Activated CD4-positive, alpha-beta T cell treated with anti-CD3 and anti-CD28 coated beads for 4 hours (primary cell): ENCODE measurements at places on chromosomes 16 and 17.

DNA sequence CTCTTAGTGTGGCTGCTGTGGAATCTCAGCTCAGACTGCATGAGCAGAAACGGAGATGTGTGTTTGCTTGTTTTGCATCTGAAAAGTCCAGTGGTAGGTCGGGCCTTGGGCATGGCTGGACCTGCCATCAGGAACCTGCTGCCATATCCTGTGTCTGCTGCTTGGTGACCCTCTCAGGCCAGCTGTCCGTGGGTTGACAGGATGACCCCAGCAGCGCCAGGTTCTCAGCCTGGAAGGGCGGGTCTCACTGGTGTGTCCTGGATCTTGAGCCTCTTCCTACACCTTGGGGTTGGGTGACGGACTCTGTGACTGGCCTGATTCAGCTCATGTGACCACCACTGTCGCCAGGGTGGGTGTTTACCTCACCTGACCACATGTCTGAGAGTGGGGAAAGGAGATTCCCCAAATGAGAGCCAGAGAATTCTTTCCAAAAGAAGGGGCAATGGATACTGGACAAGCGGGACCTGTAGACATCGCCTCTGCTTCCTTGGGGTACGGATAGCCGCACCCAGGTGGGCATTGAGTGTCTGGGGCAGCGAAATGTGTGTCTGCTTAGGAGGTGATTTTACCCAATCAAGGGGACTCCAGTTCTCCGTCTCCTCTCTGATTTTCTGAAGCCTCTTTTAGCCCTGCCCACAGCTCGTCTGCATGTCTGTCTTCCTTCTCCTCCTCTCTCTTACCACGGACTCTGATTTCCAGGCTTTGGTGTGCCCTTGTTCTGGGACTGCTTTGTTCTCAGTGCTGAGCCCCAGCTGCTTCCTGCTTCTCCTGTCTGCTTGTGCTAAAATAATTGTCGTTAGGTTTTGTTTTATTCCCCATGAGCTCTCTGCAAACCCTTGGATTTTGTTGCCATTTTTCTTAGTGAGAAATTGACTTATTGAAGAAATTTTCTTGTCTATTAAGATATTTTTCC lies 399.7 kb downstream of the CPPED1 start:
- no peak for DNase-seq

DNA sequence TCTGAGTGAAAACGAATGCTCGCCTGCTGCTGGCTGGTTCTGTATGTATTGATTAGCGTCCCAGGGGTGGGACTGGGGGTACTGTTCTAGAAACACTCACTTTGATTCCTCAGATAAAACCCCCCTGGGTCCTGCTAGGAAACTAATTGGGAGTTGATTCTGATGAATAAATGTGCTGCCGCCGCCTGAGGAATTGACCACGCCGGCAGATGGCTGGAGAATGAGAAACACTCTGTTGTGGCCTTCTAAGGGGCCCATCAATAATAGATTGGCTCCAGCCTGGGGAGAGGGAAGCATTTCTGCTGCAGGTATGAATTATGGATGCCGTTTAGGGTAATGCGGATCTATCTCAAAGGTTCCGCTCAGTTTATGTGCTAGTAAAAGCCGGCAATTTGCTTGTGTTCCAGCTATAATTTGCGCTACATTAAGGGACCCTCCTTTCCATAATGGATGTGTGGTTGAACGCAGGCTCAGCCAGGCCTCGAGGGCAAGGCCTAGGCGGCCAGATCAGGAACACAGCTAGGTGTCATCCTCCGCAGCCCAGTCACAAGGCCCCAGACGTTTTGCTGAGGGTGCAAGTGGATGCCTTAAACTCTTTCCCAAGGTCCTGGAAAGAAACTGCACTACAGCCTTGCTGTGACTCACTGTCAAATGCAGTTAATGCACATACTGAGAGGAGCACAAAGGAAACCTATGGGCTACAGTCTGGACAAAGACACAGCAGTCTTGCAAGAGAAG lies 132.2 kb upstream of the HS3ST2 start:
- DNase-seq = no peak

- no peak for DNase-seq
These were observed 91.1 kb downstream of the NLK start for GRCh38 chr17:28133562-28133970.

- no peak for DNase-seq
These were observed 4.6 kb downstream of the CNGB1 start for GRCh38 chr16:57966204-57966771.

- no peak for DNase-seq
These were observed 81.4 kb upstream of the DYNLRB2 start for GRCh38 chr16:80459331-80459777.

- DNase-seq = no peak
These were observed 8.8 kb upstream of the ZFP1 start for GRCh38 chr16:75139498-75139897.

GRCh38 chr17:27531469-27531961 lies 75.3 kb downstream of the KSR1 start:
- no peak for DNase-seq

GRCh38 chr17:77716289-77716926 lies 242.1 kb upstream of the TNRC6C start:
- no peak for DNase-seq

DNA sequence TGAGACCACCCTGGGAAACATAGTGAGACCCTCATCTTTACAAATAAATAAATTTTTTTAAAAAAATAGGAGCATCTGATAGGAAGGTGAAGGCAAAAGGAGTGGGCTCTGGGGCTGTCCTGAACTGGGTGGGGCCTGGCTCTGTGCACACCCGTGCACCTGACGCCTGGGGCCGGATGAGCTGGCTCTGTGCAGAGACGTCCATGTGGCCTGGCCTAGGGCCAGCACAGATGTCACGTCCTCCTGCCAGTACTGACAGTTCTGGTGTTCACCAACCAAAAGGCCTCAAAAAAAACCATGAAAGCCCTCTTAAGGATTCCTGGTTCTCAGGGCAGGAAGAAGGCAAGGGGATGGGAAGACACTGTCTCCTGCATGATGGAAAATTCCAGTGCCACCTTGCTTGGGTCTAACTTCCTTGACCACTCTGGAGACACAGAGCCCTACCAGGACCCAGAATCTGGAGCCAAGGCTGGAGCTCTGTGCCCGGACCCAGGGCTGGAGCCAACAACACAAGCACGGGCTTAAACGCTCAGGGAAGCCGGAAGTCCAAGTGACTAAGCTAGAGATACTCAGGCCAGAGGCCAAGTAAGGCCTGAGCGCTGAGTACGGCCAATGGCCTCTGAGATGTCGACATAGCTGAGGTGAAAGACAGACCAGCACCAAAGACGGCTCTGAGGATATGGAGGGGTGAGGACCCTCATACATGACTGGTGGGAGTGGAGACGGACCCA lies 32.9 kb downstream of the COPRS start:
- DNase-seq = no peak
